ENCODE measurements at places on chromosomes 1 and 21.

DNA sequence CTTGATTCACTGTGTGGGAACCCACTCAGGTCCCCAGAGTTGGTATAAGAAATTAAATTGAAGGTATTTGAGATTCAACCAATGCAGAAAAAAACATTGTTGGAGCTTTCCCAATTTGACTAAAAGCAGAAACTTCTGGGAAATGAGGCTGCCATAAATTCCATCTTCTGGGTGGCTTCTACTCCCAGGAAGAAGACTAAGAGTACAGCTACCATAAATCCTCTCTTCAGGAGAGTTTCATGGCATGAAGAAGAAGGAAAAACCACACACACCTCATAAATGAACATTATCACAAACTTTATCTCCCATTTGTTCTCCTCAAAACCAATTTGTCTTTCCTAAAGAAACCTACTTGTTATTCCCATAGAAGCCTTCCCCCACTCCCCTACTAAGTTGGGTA is 283.9 kb downstream of the DPYD start:
- no peak for ATAC-seq

DNA sequence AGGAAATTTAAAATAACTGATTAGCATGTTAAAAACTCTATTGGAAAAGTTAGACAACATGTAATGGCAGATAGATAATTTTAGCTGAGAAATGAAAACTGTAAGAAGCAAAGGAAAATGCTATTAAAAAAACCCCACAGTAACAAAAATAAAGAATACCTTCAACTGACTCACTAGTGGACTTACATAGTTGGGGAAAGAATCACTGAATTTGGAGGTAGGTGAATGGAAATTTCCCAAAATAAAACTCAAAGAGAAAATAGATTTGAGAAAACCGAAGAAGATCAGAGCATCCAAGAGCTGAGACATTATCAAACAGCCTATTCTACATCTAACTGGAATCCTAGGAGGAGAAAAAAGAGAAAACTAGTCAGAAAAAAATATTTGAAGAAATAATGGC is 34.7 kb downstream of the PDE4B start:
- no peak for ATAC-seq

DNA sequence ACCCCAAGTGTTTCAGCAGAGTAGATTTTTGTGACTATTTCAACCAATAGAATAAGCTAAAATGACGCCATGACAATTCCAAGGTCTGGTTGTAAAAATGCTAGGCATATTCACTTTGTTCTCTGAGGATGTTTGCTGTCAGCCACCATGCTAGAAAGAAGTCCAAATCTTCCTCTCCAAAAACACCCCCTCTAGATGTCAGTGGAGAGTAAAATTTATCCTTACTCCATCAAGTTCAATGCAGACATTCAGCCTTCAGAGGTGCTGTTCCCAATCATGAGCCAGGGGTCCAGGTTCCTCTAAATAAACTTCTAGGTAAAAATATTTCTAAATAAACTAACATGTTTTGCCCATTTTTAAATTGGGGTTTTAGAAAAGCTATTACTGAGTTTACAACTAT is 395.4 kb upstream of the ADAMTS5 start:
- no peak for ATAC-seq

GRCh38 chr1:241972703-241973369 is 15.3 kb downstream of the BECN2 start:
- no peak for ATAC-seq

GRCh38 chr1:166692346-166692745 is 146.9 kb upstream of the POGK start:
- no peak for ATAC-seq

GRCh38 chr1:178500091-178500770 is 3.5 kb upstream of the CLEC20A start:
- ATAC-seq: no peak

- ATAC-seq: no peak
These were observed 62.4 kb upstream of the RGS1 start for GRCh38 chr1:192513196-192513595.

DNA sequence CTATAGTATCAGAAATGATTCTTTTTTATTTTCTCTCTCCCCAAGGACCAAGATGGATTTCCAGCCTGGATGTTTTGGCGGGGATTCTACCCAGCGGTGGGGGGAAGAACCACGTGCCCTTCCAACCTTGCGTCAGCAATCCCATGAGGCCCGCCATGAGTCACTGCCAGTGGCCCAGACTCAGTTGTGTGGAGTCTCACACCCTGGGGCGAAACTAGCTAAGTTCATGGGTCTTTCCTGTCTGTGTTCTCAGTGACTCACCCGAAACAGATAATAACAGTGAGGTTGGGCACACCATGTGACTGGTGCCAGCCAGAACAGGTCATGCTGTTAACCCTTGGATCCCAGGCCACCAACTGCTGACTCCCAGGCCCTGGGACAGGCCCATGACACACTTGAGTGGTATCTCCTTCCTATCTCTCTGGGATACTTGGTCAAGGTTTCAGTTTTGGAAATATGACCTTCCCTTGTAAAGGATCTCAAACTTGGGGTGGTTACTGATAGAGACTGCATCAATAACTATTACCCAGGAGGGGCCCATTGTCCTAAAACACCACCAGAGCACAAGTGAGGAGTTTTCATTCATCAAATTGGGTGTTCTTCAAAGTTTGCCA is 98.0 kb upstream of the DUSP10 start:
- peak; percentile 64 for ATAC-seq

- ATAC-seq: peak; percentile 55
These were observed 56.9 kb upstream of the IVNS1ABP start for GRCh38 chr1:185373813-185374529.

GRCh38 chr1:62725255-62725654 is 37.1 kb upstream of the DOCK7 start:
- no peak for ATAC-seq

DNA sequence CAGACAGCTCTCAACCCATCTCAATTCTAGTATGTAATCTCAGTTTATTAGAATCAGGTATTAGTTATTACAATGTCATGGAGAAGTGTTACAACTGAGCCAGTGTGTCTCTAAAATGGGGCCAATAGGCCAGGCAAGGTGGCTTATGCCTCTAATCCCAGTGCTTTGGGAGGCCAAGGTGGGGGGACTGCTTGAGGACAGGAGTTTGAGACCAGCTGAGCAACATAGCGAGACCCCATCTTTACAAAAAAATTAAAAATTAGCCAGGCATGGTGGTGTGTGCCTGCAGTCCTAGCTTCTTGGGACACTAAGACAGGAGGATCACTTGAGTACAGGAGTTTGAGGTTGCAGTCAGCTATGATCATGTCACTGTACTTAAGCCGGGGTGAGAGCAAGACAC is 104.9 kb downstream of the BCAR3 start:
- no peak for ATAC-seq

DNA sequence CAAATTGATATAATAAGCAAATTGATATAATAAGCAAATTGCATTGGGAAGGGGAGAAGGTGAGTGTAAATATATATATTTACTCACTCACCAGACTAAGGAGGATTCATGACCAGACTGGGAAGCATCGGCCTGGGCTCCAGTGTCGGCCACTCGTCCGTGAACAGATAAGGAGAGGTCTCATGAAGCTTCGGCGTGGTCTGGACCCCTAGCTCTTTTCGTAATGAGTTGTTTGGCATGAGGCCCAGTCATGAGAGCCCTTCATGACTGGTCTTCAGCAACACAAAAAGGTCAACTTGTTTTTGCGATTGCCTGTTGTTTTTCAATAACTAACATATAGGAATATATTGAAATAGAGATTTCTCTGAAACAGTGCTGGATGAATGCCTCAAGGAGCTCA is 222.9 kb upstream of the KCNK2 start:
- ATAC-seq: no peak

DNA sequence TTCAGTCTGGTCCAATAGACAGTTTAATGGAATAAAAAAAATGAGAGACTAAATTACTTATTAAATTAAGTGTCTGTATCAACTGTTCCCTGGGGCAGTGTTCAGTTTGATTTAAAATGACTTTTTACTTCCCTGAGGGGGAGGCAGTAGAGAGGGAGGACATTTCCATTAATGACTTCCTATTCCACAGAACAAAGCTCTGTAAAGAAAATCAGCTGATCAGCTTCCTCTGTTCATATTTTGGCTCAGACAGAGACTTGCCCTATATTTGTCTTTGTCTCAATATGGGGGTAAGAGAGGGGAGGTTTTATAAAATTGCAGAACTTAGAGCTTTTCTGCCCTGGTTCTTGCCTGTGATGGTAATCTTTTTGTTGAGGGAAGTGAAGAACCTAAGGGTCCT is 8.4 kb downstream of the CFAP126 start:
- ATAC-seq: no peak

DNA sequence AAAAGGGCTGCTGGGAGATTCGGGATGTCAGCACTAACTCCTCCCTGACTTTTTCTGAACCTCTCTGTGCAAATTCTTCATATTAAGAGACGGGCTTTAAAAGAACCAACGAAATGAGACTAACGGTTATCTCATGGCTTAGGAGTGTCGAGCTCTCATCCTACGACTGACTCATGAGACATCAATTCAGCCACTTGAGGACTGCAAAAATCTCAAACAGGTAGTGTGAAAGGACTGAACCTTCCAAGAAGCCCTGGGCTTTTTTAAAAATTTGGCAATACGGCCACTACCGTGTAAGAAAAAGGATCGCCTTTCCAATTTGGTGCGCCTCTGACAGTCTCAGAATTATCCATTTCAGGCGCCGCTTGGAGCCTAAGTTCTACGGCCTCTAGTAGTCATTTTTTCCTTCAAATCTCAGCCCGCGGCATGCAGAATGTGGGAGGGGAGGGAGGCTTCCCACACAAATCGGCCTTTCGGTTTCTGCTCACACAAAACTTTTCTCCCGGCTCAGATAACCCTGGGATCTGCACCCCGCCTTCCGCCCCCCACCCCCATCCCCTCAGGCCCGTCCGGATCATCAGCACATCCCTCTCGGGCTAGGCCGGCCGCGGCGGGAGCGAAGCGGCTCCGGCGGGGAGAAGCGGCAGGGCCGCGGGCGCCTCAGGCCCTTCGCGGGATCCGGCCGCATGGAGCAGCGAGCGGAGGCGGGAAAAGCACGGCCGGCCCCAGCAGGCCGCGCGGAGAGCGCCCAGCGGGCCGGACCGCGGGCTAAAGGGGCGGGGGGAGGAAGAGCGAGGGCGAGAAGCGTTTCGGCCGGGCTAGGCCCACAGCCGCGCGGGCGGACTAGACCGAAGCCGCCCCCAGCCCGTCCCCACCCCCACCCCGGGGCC is 618 bp downstream of the HNRNPR start:
- peak; percentile 35 for ATAC-seq

GRCh38 chr21:43731476-43731875 is 12.5 kb downstream of the PDXK start:
- no peak for ATAC-seq

DNA sequence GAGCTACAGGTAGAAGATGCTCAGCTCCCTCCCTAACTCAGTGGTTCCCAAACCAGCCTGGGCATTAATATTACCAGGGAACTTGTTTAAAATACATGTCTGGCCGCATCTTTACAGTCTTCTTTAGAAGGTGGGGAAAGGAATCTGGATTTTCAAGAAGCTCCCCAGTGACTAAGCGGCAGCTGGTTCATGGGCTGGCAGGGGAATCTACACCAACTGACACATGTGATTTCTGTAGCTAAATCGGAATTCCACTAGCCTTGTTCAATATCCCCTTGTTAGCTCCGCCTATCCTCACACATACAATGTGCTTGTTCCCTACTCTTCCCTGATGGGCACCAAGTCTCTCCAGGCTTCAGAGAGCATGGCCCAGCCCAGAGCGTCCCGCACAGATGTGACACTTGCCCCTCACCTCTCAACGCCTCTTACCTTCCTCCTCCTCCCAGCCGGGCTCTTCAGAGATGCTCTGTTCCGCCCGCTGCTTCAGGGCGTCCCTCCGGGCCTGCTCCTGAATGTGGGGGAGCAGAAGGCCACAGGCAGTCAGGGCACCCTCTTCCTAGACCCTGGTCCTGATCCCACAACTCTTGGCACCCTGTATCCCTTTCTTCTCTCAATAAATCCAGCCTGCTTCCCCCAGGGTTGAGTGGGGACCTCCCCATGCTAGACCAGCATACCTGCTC is 15.3 kb downstream of the TSSK3 start:
- no peak for ATAC-seq

- peak; percentile 1 for ATAC-seq
These were observed 832 bp downstream of the HCN3 start for GRCh38 chr1:155277902-155278688.

DNA sequence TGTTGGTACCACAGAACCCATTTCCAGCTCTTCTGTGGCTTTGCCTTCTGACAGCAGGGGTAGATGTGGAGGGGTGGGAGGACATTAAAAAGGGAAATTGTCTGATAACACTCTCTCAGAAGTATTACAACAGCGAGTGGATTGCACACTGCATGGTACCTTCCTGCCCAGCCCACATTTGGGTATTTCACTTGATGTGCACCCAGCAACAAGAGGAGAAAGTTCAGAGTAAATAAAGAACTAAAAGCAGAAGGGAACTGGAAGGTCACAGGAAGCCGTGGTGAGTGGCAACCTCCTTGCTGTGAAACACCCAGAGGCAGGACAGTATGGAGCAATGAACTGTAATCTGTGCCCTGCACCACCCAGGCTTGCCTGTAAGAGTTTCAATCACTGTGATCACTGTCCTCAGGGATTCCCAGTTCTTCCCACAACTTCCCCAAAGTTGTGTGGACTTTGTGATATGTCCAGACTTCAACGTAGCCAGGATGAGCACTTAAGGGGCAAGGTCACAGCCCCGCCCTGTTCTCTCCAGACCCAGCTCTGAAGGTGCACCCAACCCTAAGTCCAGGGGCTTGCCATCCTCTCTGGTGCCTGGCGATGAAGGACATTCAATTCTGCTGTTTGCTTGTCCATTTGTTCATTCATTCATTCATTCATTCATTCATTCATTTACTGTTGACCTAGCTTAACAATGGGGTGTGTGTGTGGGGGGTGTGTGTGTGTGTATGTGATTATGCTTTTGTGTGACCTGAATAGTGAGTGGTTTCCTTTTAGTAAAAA is 18.7 kb upstream of the F5 start:
- no peak for ATAC-seq

GRCh38 chr1:20068722-20069121 is 1.3 kb upstream of the PLA2G5 start:
- ATAC-seq: no peak

DNA sequence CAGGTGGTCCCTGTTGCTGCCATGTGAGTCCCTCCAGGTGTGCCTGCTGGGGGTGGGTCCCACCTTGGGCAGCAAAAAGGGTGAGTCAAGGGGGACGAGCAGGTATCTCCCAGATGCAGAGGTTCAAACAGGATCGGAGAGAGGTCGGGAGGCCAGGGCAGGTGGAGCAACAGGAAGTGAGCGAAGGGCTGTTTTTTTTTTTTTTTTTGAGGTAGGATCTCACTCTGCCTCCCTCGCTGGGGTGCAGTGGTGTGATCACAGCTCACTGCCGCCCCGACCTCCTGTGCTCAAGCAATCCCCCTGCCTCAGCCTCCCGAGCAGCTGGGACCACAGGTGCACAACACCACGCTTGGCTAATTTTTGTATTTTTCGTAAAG is 39.4 kb downstream of the SLC2A7 start:
- ATAC-seq: no peak

DNA sequence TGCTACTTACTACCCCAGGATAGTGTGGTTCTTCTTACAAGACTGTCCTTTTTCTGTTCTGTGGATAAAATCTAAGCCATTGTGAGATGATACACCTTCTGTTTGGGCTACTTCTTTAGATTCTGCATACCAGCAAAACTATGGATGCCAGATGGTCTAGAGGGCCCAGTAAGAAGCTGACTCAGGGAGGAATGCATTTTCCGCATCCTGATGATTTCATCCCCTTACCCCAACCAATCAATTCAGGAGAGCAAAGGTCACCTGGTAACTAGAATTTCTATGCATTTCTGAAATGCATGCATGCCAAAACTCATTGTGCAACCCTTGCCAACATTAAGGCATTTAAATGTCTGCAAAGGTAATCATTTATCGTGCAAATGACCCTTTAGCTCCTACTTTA is 285.7 kb upstream of the ZP4 start:
- ATAC-seq: no peak
